ENCODE measurements at places on chromosomes 3 and 15.
A peak's percentile ranks its signal among the peaks of the same experiment; 100 is the strongest.

GRCh38 chr15:78671626-78672211 is 30.7 kb upstream of the CHRNB4 start:
- DNase-seq: no peak

- no peak for DNase-seq
Observed at GRCh38 chr3:12963922-12964701, 109.1 kb downstream of the IQSEC1 start.

DNA sequence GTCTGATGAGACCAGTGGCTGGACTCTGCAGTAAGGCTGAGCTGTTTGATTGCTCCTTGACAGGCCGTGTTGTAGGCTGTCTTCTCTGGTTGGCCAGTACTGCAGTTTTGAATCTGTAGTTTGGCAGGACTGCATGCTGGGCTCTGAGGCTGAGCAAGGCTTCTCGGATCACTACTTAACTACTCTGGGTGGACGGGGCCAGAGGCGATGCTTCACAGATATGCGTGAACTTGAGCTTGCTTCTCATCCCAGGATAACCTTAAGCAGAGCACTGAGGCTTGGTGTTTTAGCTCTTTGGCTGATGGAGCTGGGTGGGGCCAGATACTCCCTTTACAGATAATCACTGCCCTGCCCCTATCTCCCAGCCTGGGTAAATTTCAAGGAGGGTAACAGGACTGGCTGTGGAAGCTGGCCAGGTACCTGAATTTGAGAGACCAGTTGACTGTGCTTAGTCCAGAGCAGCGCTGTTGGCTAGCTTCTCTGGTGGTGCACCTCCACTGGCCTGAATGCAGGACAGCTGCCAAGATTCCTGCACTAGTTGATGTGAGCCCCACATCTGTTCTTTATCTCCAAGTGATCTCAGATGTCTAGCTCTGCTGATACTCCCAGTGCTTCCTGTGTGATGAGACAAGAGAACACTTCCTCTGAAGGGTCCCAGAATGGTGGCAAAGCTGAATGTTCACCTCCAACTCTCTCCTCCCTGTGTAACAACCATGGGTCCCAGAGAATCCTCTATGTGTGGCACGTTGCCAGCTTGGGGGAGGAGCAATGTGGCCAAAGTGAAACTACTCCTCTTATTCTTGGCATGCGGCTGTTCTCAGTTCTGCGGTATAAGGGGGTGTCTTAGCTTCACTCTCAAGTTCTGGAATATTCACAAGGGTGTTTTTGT is 37.9 kb downstream of the RPL39L start:
- peak; percentile 65 for DNase-seq

- DNase-seq: no peak
Observed at GRCh38 chr15:62153228-62153627, 11.9 kb downstream of the C2CD4B start.

DNA sequence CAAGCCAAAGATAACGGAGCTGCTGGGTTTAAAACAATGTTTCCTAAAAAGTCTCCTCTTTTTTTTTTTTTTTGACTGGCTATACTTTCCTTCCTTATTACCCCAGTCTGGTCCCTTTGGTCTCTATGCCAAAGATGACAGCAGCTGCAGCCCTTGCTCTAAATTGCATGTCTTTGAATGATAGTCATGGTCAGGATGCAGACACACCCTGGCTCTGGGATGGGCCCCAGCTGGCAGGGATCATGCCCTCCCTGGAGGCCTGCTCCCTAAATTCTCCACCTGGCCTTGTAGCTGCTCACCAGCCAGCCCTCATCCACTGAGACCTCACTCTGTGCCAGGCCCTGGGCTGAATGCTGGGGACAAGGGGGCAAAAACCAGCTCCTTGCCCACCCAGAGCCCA is 95.8 kb downstream of the MESD start:
- DNase-seq: no peak

DNA sequence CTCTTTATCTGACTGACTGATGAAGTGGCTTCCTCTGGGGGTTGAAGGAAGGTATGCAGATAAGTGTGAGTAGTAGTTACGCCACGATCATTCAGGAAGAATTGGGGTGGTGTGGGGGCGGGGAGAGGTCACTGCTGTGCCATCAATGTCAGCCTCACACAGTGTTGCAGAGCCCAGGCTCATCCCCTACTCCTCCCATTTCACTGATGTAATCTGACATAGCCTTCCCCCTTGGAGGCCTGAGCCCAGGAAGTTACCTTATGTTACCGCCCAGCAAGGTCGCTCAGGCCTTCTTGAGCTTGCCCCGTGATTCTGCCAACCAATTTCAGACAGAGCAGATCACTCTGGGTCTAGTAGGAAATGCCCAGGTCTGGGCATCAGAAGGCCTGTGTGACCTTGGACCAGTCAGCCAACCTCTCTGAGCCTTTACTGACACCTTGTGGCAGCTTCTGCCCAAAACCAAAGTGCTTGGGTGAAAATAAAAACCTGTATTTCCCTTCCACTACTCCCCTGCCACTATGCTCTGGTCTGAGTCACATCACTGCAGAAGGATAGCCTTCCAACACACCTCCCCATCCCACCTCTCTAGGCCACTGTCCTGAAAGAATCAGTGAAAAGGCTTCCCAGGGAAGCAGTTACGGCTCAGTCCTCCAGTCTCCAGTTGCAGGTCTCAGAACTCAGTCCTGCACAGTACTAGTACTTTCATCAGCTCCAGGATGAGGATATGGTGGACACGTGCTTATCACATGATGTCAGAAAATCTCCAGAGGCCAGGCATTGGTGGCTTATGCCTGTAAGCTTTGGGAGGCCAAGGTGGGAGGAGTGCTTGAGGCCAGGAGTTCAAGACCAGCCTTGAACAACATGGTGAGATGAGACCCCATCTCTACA is 28.1 kb upstream of the INSYN1 start:
- DNase-seq: no peak

GRCh38 chr3:16897254-16897926 is 12.6 kb downstream of the PLCL2 start:
- peak; percentile 37 for DNase-seq

- DNase-seq: peak; percentile 79
Observed at GRCh38 chr3:108818404-108818803, 4.2 kb upstream of the TRAT1 start.

GRCh38 chr3:168653255-168653654 is 557.5 kb upstream of the GOLIM4 start:
- DNase-seq: no peak

GRCh38 chr15:98514034-98514622 is 134.2 kb upstream of the IGF1R start:
- no peak for DNase-seq

DNA sequence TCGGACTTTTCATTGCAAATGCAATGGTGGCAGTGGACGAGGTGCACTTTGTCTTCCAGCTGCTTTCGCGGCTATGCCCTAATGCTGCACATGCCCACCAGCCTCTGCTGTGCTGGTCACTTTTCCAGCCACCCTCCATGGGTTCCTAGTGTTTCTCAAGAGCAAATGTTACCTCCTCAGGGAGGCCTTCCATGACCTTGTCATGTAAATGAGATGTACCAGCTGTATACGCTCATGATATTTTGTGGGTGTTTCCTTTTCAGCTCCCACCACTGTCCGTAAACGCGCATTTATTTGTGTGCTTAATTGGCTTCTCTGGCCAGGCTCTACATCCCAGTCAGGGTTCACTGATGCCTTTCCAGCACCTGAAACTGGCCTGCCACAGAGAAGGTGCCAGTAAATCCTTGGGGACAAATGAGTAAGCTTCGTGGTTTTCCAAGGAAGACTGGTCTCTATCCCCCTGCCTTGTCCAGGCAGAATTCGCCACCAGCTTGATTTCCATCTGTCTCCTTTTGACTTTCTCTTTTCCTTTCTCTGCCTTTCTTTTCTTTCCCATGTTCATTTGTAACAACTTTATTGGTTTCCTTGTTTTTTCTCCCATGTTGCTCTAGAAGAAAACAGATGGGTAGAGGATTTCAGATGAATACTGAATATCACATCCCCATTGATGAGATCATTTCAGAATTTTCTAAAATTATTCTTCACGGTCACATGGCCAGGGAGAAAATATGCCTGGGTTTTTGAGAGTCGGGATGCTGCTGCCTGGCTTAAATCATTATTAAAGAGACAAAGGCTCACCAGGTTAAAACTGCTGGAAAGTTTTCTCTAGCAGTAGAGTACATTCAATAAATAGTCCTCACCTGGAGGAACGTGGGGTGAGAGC is 82.5 kb downstream of the CHST2 start:
- DNase-seq: no peak

- DNase-seq: no peak
Observed at GRCh38 chr3:113354307-113354706, 87.0 kb downstream of the CFAP44 start.

DNA sequence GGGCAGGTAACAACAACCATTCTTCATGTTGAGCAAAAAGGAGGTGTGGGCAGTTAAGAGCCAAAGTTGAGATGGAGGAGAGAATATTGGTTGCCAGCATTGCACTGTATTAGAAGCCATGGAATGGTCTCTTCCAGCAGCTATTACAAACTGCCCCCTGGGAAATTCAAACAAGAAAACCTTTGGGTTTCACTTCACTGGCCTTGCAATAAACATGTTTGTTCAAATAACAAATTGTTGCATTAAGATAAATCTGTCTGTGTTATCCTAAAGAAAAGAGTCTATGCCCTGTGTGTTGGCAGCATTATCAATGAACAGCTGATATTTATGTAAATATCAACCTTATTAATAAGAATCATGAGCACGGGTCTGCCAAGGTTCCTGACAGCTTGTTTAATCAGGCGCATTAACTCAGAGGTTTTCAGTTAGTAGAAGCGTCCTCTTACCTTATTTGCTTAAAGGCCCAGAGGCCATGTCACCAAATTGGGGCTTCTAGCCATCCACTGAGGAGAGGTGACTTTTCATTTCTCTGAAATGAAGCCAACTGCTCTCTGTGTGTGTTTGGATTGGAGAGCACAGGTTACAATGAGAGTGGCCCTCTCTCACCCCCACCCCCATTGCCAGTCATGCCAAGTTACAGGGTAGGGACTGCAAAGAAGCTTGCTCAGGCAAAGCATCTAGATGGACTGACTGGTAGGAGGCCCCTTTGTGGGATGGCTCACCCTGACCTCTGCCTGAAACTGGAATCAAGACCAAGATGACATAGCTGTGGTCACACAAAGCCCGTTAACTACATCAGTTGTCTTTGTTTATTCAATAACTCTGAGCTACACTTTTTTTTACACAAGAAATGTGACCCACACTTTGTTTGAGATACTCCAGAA is 10.5 kb downstream of the FILIP1L start:
- no peak for DNase-seq

DNA sequence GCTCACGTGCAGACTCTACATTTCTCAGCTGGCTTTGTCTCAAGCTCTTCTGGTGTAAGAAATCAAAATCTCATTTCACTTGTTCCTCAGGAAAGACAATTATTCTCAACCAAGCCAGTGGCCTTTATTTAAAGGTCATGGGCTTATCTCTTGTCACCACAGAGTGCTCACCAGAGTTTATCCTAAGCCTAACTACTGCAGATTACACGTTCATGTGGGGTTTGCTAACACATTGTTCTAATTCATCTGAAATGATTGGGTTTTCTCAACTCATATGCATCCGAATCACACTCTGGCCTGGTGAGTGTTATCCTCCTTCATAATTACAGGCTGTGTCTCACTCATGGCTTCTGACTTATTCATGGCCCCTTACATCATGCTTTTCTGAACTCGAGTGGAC is 83.3 kb upstream of the TSC22D2 start:
- DNase-seq: no peak

GRCh38 chr3:53671961-53672299 is 174.3 kb downstream of the CHDH start:
- DNase-seq: no peak

DNA sequence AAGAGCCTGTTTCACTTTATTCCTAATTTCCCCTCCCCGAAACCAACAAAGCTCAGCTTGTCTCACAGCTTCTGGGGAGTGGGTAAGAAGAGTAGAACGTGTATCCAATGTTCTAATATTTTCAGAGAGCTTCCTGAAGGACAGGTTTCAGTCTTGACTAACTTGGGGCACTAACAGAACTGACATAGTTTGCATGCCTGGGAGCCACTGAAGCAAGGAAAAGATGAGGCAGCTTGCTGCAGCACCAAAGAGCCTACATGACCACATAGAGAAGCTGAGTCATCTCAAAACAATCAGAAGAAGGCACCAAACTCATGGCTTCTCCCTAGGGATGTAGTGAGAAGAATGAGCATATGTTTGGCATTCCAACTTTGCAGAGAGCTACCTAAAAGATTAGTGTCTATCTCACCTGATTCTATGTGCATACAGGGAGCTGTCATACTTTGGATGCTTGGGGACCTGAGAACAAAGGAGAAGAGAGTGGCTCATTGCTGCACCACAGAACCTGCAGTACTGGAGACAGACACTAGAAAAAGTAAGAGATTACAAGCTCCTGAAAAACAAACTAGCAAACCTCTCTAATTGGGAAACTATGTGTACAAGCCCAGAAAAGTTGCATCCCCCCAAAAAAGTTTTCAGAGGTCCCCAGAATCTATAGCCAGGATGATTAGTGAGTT is 86.9 kb downstream of the DCLK3 start:
- DNase-seq: no peak

DNA sequence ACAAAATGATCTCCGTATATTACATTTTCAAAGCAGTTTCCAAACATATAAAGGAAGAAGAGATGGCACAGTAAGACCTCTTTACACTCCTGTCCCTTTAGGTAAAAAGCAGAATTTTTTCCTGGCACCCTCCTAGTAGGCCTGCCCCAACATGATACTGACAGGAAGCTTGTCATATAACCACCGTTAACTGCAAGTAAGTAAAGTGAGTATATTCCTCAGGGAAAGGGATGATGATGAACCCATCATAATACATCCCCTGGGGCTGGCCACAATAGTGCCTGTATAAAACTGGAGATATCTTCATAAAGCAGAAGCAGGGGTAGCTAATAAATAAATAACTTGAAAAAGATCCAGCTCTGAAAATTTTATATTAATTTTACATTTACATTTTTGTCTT is 893.0 kb downstream of the DIPK2A start:
- DNase-seq: no peak

GRCh38 chr3:140432229-140432669 is 245.6 kb upstream of the TRIM42 start:
- no peak for DNase-seq

- no peak for DNase-seq
Observed at GRCh38 chr15:31074321-31074720, 27.2 kb downstream of the TRPM1 start.

DNA sequence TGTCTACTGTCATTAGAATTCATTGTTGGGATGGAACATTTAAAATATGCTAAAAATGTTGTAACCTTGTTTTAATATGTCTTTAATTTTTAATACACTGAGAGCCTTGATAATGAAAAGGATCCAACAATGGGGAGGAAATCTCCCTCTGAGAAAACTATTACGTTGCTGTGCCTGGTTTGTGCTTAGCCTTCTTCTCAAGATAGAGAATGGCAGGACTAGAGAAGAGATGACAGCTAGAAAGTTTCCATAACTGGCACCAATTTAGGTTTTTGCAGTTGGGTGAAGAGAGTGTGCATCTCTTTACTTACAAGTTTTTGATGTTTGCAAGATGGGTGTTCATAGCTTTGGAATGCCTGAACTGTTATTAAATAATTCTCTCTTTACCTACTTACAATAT is 42.6 kb upstream of the NANOGP8 start:
- no peak for DNase-seq

DNA sequence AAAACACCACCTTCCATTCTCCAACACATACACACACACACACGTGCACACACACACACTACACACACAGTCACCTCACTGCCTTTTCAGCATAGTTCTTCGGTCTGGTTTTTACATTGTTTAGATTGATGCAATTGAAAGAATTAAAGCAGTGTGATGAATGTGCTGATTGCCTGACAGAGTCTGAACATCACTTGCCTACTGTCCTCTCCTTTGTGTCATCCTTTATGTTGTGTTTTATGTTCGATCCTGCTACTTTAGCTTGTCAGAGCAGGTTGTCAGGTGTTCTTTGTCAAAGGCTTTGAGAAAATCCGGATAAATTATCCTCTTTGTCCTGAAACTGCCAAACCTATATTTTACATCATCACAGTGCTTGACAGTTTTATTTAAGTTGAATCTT is 80.4 kb downstream of the IQCH start:
- no peak for DNase-seq
